ENCODE measurements at places on chromosomes 4 and X.

- DNase-seq = no peak
Measured at GRCh38 chrX:1423215-1423614, 29.5 kb downstream of the ASMTL start.

DNA sequence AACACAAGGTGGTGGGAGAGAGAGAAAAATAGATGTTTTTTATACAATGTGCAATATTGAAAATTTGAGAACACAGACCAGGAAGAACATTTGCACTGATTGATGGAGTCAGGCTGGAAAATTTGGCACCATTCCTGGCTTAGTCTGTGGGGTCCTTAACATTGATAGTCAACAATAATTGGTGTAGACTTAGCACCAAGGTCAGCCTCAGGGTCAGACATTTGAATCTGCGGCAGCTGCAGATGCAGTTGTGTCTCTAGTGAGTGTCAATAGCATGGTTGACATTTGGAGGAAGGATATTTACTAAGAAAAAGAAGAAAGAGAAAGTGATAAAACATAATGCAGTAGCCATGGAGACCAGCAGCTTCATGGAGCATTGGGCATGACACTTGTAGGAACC is 31.5 kb upstream of the GLRA3 start:
- DNase-seq = no peak

DNA sequence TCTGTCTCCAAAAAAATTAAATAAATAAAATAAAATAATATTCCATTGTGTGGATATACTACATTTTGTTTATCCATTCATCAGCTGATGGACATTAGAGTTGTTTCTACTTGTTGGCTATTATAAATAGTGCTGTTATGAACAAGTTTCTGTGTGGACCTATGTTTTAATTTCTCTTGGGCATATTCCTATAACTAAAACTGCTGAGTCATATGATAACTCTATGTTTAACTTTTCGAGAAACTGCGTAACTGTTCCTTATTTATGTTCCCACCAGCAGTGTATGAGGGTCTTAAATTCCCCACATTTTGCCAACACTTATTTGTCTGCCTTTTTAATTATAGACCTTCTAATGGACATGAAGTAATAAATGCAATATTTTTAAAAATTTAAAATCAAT is 369.5 kb downstream of the CHIC1 start:
- DNase-seq = no peak

DNA sequence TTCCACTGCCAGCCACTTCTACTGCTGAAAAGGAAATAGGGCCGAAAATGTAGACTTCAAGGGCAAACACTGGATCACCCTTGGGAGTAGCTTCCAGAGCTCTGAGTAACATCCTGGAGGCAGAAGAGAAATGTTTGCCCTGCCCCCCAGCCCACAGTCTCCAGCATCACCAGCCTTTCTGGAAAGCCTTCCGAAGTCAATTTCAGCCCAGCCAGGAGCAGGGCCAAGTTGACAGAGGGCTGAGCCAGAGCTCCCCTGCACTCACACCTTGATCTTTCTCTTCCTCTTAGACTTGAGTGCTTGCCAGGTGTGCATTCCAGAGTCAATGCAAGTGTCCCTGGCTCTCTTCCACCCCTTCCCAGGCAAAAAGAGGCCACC is 35.2 kb downstream of the SLC25A5 start:
- DNase-seq = no peak

DNA sequence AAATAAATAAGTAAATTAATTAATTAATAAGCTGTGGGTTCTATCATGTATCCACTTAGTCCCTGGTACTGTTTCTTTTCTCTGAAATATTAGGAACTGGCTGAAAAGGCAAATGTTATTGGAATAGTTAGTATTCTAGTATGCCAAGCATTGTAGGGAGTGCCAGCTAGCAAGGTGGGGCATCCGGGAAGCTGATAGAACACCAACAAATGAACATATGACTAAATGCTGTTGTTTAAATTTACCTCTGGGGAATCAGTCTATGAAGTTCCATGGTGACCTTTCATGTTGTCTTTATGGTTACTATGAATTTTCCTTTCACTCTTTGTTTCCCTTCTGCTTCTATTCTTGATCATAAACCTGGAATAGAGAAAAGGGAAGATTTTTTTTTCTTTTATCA is 32.7 kb downstream of the NUDT6 start:
- no peak for DNase-seq

DNA sequence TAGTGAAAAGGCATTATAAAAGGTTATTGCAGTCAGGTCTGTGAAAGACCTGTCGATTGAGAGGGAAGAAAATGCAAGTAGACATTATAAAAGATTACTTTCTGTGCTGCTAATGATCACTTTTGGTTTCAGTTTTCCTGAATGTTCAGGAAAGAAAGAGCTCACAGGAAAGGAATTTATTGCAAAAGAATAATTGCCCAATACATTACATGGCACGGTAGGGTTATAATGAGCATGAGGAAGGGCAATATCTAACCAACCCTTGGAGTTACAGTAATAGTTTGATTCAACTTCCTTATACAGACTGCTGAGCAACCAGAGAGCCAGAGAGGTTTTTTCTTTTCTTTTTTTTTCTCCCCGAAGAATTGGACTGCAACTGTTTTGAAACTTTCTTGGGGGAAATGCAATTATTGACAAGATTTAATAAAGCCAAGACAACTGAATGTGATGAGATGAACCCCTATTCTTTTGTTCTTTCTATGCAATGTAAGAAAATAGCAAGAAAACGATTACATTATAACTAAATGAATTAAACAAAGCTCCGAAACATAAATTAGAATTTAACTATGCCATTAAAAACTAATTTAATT is 247.0 kb downstream of the C4orf33 start:
- no peak for DNase-seq

DNA sequence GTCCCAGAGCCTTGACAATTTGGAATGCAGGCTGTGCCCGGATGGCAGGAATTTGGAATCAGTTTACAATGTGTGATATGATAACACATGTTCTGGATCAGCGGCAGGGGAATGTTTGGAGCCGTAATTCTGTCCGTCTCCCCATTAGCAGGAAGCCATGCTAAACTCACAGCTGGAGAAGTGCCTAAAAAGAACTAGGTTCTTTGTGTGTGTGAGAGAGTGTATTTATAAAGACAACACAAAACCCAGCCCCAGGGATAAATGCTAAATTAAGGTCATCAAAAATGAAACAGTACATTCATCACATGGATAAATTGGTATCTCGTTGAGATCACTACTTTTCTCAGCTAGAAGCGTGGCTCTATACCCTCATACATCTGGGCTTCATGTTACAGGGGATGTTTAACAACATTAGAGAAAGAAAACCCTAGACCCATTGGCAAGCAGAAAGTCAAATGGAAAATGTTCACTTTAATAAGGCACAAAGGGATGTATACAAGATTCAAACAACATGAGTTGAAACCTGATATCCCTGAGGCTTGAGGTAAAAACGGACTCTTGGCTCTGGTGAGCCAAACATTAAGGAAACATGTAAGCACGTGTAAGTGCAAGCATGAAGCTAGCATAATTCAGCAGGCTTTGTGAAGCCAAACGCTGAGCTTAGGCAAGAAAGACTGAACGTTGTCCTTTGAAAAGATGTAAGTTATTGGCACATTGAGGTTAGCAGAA is 18.0 kb upstream of the TMEM131L start:
- DNase-seq = no peak

GRCh38 chrX:153766098-153766817 is 2.2 kb downstream of the PLXNB3 start:
- peak; percentile 8 for DNase-seq

DNA sequence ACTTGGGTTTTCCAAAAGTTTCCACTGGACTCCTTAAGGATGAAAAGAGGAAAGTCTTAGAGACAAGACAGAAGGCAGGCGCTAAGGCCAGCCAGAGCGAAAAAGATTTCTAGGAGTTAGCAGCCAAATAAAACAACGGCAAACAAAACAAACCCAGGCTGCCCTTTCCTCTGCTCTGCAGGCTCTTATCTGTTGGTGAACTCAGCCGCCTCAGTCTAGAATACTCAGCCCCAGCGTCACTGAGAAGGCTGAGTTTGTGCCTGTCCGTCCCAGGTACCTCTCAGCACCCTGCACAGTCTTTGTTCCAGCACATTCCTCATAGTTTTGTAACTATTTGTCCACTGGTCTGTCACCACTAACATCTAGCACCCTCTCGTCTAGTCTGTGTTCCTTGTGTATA is 75.6 kb upstream of the FAM9C start:
- DNase-seq = no peak

GRCh38 chrX:81414630-81415029 is 212.7 kb downstream of the SH3BGRL start:
- DNase-seq = no peak

DNA sequence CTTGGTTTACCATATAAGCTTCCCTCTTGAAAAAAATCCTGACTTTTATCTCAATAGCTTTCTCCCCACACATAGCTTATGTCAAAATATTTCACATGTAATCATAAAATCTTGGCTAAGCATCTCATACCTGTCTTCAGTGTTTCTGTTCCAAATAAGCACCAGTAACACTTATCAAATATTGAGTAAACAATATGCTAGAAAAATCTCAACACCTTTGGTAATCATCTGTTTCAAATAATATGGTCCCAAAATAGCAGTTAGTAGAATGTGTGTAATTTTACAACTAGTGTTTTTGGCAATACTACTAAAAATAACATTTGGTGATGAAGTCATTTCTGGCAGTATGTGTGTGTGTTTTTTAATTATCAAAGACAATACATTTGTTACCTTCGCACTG is 2138.2 kb downstream of the PCDH7 start:
- DNase-seq = no peak

- no peak for DNase-seq
Measured at GRCh38 chr4:84032372-84032771, 466.7 kb downstream of the NKX6-1 start.

GRCh38 chrX:24506082-24506481 is 41.0 kb downstream of the PDK3 start:
- no peak for DNase-seq

GRCh38 chrX:17415242-17415810 is 40.3 kb downstream of the NHS start:
- no peak for DNase-seq

- peak; percentile 50 for DNase-seq
Measured at GRCh38 chr4:40856840-40857362, 107.1 kb downstream of the NSUN7 start.

DNA sequence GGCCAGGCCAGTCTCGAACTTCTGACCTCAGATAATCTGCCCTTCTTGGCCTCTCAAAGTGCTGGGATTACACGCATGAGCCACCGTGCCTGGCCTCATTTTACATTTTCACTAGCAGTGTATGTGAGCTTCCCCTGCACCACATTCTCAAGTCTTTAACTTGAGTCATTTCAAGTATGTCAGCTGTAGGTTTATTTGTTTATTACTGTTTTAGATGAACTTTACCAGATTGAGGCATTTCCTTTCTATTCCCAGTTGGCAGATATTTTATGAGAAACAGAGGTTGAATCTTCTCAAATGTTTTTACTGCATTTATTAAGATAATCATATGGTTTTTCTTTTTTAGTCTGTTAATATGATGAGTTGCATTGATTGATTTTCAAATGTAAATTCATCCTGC is 114.6 kb upstream of the SH3RF1 start:
- no peak for DNase-seq

- DNase-seq = no peak
Measured at GRCh38 chr4:72442715-72443114, 126.3 kb downstream of the ADAMTS3 start.

DNA sequence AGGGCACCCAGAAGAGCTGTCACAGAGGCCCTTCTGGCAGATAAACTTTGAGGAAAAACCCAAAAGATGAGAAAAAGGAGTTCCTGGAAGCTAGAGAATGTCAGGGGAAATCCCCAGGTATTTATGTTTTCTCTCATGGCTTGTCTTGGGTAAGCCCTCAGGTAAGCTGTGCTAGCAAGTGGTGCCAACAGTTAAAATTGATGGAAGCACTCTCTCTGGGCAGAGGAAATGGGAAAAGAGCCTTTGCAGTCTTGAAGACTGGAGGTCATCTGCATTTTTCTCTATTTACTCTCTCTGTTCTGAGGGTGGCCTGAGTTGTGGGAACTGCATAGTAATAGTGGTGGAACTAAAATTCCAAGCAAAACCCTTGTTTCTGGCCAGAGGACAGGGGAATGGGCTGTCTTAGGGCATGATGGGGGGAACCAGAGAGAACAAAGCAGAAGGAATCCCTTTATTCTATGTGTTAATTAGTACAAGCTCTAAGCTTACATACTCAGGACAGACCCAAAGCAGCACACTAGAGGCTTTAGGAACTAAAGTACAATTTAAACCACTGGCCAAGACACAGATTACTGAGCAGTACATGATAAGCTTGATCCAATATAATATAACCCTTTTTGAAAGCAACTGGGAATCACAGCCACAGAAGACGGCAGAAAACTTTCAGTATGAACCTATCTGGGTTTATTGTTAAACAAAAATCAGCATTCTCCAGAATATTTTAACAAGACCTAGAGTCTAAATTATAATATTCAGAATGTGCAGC is 53.3 kb upstream of the SLC10A4 start:
- DNase-seq = no peak

DNA sequence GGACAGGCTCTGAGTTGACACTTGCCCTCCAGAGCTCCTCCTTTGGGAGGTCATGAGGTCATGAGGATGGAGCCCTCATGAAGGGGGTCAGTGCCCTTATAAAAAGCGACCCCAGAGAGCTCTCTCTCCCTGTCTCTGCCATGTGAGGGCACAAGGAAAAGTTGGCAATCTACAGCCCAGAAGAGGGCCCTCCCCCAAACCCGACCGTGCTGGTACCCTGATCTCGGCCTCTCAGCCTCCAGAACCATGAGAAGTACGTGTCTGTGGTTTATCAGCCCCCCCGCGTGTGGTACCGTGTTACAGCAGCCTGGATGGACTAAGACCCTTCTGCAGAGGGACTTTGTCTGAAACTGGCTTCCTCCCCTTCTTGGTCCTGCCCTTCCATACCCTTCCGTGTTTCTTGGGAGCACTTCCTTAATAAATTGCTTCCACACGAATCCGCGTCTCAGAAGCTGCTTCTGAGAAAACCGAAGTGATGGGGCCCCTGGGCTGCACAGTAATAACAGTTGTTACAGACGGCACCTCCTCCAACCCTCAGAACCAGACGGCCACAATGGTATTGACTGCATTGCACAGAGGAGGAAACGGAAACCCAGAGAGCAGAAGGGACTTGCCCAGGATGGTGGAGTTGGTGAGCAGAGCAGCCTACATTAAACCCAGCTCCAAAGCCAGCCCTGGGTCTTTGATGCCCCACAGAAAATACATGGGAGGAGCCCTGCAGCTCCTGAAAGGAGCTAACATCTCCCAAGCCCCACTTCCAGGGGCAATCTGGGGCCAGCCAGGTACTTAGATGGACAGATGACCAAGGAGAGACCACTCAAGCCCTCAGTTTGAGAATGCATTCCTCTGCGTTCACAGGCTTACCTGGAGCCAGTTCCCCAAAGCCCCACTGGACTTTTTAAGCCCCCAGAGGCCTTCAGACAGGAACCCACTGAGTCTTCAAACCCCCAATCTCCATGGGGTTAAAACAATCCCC is 242.7 kb downstream of the BCOR start:
- DNase-seq = peak; percentile 57

GRCh38 chrX:103781706-103782105 is 5.1 kb downstream of the PLP1 start:
- DNase-seq = no peak

GRCh38 chr4:112951362-112952312 is 97.8 kb upstream of the ANK2 start:
- DNase-seq = no peak

GRCh38 chr4:124224256-124224655 is 488.3 kb downstream of the ANKRD50 start:
- DNase-seq = no peak
